Suppressor macrophage treated with lipopolysaccharide for 4 hours (primary cell): ENCODE measurements at places on chromosomes 6 and 20.

DNA sequence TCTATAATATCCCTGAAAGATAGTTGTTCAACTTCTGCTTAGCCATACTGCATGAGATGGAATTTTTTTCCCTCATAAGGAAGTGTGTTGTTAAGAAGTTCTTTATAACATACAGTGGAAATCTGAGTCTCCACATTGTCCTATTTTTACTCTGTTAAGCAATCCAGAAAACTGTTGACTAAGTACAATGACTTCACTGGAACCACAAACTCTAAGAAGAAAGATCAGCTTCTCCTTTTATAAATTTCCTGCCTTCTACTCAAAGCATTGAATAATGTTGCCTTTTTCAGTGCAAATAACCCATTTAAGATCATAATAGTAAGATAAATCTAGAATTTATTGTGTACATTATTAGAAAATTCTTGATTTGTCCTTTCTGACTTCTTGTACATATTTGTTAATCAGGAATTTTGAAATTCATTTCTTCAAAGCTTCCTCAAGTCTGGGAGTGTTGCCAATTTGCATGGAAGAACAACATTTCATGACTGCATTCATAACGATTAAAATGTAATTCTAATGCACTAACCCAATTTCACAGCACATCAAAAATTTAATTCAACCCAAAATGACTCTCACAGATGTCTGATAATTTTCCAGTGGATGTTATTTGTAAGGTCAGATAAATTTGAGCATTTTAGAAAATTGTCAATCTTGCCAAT, 45.6 kb upstream of the ANKEF1 start:
- DNase-seq = peak; percentile 84

DNA sequence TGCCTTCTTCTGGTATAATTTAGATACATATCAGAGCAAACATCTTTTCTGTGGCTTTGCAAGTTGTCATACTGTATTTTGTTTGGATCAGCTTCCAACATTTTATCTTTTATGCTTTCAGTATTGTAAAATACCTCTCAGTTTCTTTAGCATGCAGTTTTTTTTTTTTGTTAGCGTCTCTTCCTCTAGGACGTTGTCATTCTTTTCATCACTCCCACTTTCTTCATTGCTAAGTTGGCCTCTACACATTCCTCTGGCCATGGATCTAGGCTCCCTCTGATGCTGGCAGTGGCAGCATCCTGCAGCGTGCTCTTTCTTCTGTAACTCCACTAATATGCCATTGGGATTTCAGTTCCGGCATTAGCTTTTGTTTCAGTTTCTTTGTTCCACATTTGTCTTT, 21.7 kb downstream of the RPRD1B start:
- DNase-seq = no peak

GRCh38 chr20:13857961-13858360, 73.1 kb downstream of the NDUFAF5 start:
- no peak for DNase-seq

GRCh38 chr6:39446909-39447308, 124.4 kb upstream of the KCNK16 start:
- no peak for DNase-seq

DNA sequence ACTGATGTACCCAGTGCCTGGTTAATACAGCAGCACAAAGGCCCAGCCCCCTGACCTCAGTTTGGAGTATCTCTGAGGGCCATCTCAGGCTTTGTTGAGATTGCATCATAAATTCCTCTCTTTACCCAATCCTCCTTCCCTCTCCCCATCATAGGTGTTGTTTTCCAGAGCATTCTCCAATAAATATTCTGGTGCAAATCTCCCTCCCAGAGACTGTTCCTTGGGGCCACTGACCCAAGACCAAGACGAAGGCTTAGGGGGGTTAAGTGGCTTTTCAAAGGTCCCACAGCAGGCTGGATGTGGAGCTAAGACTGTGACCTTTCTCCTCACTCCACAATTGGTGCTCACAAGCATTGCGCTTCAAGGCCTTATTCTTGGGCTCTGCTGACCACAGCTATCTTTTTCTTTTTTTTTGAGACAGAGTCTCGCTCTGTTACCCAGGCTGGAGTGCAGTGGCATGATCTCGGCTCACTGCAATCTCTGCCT, 72.4 kb upstream of the ZMYND8 start:
- no peak for DNase-seq

DNA sequence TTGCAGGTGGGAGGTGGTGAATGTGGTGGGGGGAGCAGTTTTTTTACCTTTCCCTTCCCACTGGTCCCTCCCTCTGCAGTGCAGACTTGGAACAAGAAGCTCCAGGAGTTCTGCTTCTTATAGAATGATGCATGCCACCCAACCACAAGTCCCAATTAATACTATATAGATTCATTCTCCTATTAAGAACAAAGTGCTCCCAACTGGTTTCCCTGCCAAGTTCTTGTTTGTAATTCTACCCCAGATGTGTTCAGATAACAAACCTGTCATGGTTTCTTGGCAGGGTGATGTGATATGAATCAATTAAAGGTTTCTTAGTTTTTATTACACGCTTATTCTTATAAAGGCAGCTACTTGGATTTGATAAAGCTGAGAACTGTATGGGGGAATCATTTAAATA, 23.9 kb downstream of the HDDC2 start:
- no peak for DNase-seq

- no peak for DNase-seq
Observed at GRCh38 chr20:43943725-43944124, 29.1 kb downstream of the TOX2 start.

GRCh38 chr20:30500829-30501440, 756.5 kb upstream of the DEFB115 start:
- DNase-seq = no peak

DNA sequence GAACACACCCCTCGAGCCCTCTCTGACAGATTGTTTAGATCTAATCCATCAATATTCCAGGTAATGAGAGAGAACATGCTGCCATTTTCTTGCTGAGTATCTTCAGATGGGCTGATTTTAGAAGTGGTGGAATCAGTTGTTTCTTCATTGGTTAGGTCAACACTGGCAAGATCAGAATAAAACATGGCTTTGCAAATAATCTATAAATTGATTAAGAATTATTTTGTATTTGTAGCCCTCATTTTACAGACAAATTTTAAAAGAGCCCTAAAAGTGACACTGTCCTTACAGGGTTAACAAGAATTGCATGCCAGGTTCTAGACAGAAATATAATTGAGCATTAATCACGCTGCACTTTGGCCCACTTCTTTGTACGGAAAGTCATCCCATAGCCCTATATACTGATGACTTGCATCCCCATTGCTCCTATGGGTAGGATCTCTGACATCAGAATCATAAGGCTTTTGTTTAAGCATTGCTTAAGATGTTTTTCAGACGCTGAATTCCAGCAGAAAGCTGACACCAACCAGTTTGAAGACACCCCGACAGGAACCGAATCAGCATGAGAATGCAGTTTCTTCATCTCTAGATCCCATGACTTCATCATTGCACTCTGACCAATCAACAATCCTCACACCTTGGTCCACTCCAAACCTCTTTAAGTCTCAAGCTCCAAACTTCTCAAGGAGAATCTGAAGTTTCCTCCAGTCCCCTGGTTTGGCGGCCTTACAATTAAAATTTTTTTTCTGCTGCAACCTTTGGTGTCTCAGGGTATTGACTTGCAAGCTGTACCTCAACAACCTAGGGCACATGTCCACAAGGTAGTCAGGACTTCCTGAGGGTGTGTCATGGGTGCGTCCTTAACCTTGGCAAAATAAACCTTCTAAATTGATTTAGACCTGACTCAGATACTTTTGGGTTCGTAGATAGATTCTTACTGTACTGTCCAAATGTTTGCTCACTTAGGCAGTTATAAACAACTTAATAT, 7.8 kb downstream of the TDP2 start:
- peak; percentile 93 for DNase-seq

DNA sequence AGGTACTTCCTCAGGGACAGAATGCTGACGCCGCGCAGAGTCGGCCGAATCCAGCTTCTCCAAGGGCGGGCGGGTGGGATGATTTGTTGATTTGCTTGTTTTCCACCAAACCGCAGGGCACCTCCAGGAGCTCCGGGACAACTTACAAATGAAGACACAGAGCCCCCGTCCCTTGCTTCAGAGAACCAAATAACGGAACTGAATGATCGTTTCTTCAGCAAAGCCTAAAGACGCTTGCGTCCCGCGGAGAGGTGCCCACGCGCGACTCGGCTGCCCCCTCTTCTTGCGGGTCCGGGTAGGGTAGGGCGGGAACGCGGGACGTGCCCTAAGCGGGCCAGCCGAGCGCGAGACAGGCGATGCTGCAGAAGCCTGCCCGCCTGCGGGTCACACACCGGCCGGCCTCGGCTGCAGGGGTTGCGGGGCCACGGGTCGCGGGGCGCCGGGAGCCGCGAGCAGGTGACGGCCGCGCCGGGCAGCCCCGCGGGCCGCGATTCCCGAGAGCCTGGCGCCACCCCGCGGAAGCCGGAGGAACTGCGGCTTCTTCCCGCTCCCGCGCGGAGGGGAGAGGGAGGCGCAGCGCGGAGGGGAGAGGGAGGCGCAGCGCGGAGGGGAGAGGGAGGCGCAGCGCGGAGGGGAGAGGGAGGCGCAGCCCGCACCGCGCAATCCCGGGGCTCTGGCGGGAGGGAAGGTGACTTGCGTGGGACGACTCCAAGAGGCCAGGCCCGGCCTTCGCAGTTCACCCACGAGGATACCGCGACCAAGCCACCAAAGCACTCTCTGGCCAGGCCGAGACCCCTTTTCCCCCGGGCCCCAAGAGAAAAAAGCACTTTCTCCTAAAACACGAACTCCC, 7.7 kb upstream of the FOXF2 start:
- peak; percentile 52 for DNase-seq

DNA sequence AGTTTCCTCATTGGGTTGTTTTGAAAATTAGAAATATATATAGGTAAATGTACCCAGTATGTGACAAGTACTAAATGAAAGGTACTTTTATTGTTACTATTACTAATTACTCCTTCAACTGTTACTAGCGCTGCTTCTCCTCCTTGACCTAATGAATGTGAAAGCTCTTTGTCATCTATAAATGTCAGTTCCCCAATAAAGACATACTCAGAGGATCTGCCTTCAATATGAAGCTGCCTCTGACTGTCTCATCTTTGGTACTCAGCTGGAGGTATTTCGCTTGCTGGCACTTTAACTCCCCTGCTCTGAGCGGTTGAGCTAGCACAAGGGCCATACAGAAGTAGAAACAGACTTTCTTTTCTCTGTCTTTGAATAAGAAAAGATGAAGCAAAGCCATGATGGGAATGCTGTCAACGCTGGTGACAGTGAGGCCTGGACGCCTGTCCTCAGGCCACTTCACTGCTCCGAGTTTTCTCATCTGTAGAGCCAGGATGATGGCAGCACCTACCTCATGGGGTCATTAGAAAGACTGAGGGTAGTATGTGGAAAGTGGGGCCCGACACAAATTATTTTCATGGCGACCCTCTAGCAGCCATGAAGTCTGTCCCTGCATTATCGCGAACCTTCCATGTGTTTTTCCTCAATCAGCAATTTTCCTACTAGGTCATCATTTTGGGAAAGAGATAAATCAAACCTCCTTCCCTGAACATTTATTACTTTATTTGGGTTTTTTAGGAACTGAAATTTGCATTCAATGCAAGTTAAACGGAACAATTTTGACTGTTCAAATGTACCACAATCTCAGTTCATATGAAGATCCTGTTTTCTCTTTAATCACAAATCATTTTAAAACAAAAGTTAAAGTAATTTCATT, 55.9 kb upstream of the SNX9 start:
- peak; percentile 60 for DNase-seq

- DNase-seq = peak; percentile 70
Observed at GRCh38 chr6:70415247-70415646, 1.9 kb downstream of the FAM135A start.

DNA sequence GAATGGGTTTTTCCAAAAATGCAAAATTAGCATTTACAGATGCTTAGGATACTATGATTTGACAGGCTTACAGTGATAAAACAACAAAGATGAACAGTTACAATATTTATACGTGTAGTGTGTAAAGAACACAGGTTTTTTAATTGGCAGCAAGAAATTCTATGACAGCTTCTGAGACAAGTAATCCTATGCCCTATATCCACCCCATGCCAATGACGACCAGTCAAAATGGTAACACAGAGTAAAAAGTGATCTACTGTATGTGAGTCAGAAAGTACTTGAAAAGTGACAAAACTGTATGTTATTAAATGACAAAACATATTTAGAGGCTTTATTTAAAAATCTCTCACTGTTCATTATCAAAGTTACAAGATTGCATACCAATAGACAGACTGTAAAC, 99.5 kb downstream of the PRDM1 start:
- no peak for DNase-seq
